WTC11 (cell line): ENCODE measurements at places on chromosomes 2 and 18. TPM values are rescaled to one million over a fixed set of nuclear protein-coding genes. Genes with fewer than 3 reads are reported as not detected.

The KCNJ3 gene
- 0.31 to 0.69 TPM (median 0.32 TPM) in 3 replicates for total RNA-seq

The EMILIN1 gene
- total RNA-seq: 3.0 to 4.0 TPM (median 3.5 TPM) in 3 replicates

The USP14 gene
- total RNA-seq: 70.4 to 72.4 TPM (median 71.3 TPM) in 3 replicates

DNA sequence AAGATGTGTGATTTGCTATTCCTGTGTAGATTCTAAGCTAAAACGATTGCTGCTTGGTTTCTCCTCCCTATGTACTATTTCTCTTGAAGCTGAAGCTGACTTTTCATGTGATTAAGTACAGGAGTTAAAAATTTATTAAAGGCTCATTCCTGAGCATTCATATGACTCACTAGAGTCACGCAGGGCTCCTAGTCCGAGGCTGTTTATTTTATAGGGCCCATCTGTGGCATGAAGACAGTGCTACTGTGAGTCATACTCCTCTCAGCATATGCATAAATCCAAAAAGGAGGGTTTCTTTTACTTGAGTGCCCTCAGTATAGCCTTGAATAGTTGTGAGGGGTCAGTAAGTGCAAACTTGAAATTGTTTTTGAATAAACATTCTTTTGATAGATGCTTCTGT lies 378.8 kb downstream of the PTPRM start:
- H3K4me3 ChIP-seq: no peak overlapping the region
- H3K27ac ChIP-seq: no peak overlapping the region
- no peaks in the 10 kb centered on the region for H3K36me3 ChIP-seq
- no peaks in the 10 kb centered on the region for H3K27me3 ChIP-seq
- DNase-seq: no peak

DNA sequence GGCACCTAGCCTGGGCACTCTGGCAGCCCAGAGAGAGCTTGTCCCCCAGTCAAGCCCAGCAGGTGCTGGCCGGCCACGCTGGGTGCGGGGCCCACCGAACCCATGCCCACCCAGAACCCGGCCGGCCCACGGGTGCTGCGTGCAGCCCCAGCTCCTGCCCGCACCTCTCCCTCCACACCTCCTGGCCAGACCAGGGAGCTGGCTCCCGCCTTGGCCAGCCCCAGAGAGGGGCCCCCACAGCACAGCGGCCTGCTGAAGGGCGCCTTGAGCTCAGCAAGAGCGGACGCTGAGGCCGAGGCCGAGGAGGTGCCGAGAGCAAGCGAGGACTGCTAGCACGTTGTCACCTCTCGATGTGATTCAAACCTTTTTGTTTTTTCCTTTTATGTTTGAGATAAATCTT lies 407.0 kb upstream of the KCNJ3 start:
- H3K27ac ChIP-seq: no peak overlapping the region
- H3K4me1 ChIP-seq: no peaks in the 10 kb centered on the region
- H3K4me3 ChIP-seq: no peak overlapping the region
- H3K36me3 ChIP-seq: peaks cover 40% of the 10 kb centered on the region

DNA sequence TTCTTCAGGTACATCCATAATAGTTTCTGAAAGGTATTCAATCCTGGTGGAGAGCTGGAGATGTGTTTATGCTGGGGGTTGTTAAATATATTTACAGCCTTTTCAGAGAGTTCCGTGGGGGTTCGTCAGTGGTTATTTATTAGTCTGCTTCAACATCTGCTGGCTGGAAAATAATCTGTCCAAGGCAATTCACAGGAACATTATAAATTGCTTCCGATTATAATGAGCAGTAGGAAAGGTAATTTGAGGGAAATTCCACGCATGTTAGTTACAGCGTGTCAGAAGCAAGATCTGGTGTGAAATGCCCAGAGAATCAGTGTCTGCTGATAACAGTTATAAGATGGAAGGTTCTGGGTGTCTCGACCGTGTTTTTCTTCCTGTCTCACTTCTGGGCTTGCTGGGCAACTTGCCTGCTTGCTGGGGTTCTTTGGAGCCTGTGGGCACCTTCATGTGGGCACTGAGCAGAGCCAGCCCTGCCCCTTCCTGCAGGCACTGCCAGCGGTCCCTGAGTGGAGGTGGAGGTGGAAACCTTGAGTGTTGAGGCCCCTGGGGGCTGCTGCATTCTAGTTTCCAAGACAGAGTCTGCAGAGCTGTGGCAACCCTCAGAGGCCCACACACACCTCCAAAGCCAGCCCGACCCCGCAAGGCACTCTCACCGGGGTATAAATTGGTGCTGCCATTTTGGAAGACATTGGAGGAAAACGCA lies 185.7 kb downstream of the FAM210A start:
- no peak for DNase-seq
- no peak overlapping the region for H3K27ac ChIP-seq
- peaks cover 24% of the 10 kb centered on the region for H3K4me1 ChIP-seq
- no peaks in the 10 kb centered on the region for H3K36me3 ChIP-seq

- peaks cover 12% of the 10 kb centered on the region for H3K4me1 ChIP-seq
- no peaks in the 10 kb centered on the region for H3K36me3 ChIP-seq
- DNase-seq: no peak
Observed at GRCh38 chr2:164438490-164439205, 182.6 kb downstream of the GRB14 start.

DNA sequence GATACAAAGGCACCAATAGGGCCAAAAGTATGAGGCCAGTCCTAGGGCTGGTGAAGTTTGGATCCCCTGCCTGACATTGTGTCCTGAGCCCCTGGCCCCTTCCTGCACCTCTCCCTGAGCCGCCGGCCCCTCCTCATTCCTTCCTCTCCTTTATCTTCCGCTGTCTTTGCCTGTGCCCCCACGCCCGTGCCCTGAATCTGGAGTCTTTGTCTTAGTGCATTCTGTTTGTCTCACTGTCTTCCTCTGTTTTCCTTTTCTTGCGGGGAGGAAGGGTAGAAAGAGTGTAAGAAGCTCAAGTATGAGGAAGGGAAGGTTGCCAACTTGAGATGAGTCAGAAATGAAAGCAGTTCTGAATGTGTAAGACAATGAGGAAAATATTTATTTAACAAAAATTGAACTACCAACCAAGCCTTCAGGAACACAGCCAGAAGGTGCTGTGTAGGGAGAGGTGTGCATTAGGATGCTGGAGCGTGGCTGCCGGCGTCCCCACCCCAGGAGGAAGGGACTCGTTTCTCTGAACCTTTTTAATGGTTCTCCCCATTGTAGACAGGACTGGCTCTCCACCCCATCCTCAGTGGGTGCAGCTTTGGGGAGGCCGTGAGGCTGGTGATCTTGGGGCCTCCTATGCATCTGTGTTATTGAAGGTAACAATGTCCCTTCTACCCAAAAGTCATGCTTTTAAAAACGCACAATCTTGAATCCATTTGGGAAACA lies 133.1 kb downstream of the NEDD4L start:
- H3K36me3 ChIP-seq: no peaks in the 10 kb centered on the region
- H3K27ac ChIP-seq: no peak overlapping the region; the same call in 1 of the 2 replicates
- H3K4me1 ChIP-seq: peaks cover 66% of the 10 kb centered on the region
- no peak for DNase-seq

DNA sequence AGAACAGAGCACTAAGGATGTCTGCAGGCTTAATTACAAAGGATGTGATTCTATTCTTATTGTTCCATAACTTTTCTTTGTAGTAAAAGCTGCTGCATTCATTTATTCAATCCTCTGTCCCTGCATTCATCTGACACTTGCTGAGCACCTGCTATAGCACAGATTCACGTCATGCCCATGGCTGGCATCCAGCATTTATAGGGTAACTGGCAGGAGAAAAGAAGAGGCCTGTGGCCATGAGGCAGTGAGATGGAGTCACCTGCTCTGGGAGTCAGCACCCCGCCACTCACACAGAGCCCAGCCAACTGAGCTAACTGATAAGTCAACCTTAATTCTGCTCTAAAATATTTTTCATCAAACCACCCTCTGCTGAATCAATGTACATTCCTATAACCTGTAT lies 18.3 kb upstream of the CDC42EP3 start:
- peak overlapping the region; percentile 48 for H3K27ac ChIP-seq
- DNase-seq: no peak
- no peaks in the 10 kb centered on the region for H3K27me3 ChIP-seq
- no peaks in the 10 kb centered on the region for H3K36me3 ChIP-seq

DNA sequence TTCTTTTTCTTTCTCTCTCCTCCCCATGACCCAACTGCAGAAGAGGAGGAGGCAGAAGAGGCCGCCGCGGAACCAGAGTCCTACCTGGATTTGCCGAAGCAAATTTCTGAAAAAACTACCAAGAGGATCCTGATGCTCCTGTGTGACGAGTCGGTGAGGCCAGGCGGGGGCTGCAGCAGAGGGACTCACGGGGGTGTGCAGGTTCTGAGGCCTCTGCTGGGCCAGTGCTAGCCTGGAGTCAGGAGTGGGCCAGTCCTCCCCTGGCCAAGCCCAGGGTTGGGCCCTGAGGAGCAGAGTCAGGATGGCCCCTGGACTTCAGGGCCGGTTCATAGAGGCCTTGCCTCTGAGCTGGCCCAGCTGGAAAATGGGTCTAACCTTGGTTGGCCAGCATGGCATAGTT lies 29.3 kb downstream of the OTOF start:
- no peak for DNase-seq
- no peaks in the 10 kb centered on the region for H3K27me3 ChIP-seq
- H3K4me1 ChIP-seq: no peaks in the 10 kb centered on the region
- no peak overlapping the region for H3K27ac ChIP-seq
- no peaks in the 10 kb centered on the region for H3K36me3 ChIP-seq

DNA sequence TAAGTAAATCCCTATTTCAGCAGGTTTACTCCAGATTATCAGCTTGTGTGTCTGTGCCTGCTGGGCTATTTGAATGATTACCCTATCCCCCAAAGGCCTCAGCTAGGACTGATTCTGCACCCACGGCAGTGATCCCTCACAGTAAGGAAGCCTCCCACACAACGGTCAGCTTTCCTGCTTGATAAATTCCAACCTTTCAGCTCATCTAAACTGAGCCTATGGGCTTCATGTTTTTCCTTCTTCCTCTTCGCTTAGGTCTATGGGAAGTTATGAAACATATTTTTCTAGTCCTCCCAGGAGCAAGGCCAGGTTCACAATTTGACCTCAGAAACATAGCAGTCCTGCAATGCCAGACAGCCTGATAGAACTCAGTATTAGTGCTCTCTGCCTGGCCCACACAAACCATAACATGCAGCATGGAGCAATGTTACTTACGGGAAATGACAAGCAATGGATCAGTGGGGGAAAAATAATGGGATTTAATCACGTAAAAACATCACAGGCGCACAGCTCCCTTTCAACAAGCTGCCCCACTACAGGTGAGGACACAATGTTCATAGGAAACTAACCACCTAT lies 170.9 kb downstream of the ZNF521 start:
- no peak overlapping the region for H3K27ac ChIP-seq
- no peaks in the 10 kb centered on the region for H3K27me3 ChIP-seq
- no peaks in the 10 kb centered on the region for H3K36me3 ChIP-seq
- DNase-seq: no peak
- H3K4me3 ChIP-seq: no peak overlapping the region
- H3K4me1 ChIP-seq: peaks cover 14% of the 10 kb centered on the region
